Hepatic stellate cell (primary cell): ENCODE measurements at places on chromosomes 13 and 19.

DNA sequence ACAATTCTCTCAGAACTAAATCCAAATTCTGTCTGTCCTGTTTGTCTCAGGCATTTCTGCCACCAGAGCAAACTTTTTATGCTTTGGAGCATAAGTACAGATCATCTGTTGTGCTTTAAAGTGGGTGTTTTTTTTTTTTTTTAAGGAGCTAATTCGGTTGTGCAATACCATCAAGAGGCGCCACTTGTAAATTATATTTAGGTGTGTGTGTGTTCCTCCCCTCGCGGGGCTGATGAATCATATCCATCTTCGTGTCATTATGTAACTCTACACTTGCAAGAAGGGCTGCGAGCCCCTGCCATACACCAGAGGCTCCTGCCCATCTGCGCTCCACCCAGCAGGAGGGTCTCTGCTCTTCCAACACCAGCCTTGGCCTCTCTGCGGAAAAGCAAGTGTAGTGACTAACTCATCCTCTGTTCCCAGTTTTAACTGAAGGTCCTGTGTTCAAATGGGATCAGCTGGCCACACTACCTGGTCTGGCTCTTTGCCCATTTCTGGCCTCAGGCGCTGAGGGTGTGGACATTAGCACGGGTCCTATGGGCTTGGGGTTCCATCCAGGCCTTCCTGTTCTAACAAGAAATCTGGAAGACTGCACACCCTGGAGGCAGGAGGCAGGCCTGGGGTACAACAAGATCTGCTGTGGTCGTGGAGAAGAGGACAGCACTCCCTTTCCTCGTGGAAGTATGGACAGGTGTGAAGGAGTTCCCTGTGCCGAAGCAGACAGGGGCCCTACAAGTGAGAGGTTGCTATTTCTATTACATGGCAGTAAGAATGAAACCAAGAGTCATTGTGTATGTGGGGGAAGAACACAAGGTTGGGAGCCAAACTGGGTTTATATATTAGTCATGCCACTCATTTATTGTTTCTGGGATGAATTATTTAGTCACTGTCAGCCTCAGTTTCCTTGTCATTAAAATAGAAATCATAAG, 96.1 kb upstream of the MBNL2 start:
- no peak for DNase-seq

DNA sequence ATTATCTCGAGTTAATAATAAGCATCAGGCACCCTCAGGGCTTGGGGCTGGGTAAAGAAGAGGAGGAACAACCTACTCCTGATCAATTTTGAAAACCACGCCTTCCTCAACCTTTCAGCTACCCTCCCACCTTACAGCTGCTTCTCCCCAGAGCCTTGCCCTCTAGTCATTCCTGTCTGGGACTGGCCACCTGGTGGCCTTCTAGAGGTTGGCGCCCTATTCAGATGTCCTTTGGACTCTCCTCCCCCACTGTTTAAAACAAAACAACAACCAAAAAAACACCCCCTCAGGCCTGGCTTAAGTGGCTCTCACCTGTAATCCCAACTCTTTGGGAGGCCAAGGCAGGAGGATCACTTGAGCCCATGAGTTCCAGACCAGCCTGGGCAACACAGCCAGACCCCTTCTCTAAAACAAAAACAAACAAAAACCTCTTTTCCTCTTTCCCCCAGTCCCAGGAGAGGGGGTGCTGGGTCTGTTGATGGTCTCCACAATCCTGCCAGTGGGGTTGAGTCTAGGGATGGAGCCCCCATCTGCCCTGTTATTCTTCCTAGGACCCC, 62.3 kb downstream of the CCDC70 start:
- no peak for DNase-seq

DNA sequence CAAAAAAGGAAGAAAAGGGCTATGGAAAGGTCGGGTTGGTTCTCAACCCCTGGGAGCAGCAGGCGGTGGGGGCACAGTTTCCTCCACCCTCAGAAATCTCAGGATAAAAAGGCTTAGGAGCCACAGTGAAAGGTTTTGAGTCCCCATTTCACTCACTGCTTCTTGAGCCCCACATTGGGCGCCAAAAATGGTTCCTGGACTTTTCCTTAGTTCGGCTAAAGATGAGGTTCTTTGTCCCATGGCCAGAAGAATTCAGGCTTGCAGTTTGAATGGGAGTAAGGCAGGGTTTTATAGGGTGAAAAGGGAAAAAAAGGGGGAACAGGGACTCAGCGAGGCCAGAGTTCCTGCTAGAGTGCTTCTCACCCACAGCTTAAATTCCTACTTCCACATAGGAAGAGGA, 179.5 kb downstream of the GGACT start:
- no peak for DNase-seq

DNA sequence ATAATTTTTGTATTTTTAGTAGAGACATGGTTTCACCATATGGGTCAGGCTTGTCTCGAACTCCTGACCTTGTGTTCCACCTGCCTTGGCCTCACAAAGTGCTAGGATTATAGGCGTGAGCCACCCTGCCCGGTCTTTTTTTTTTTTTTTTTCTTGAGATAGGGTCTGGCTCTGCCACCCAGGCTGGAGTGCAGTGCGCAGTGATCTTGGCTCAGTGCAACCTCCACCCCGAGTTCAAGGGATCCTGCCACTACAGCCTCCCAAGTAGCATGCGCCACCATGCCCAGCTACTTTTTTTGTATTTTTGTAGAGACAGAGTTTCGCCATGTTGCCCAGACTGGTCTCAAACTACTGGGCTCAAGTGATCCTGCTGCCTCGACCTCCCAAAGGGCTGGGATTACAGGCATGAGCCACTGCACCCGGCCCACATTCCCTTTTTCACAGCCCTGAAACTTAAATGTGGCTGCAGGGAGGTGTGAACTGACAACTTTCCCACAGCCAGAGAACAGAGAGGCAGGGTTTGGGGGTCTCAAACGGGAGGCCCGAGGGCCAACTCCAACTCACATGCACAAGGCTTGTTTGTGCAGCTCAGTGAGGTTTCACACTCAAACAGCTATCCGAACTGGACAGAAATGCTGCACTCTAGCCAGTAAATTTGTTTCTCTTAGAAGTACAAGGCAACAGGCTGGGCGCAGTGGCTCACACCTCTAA, 4.4 kb upstream of the S1PR5 start:
- no peak for DNase-seq

- DNase-seq, result no peak
Measured at GRCh38 chr19:51001515-51001914, at the start of gene KLK8. Gene KLK8, minus strand, starts transcription at chr19:51001604. Its CDS starts 437 bp downstream, at chr19:51001167.

DNA sequence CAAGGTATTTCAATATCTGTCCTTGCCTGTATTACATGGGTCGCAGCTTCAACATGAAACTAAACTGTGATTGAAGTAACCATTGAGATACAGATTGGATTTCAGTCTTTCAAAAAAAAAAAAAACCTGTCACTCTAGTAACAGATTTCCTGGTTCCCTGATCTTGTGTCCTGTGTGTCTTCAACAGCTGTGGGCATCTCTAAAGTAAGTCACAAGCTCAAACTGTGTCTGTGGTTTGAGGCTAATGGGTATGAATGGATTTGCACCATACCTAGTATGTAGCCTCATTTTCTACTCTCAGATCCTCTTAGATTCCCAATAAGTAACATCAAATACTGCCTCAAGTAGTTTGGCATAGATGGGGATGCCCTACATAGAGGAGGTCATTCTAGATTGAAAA, 300.1 kb downstream of the COG6 start:
- no peak for DNase-seq

DNA sequence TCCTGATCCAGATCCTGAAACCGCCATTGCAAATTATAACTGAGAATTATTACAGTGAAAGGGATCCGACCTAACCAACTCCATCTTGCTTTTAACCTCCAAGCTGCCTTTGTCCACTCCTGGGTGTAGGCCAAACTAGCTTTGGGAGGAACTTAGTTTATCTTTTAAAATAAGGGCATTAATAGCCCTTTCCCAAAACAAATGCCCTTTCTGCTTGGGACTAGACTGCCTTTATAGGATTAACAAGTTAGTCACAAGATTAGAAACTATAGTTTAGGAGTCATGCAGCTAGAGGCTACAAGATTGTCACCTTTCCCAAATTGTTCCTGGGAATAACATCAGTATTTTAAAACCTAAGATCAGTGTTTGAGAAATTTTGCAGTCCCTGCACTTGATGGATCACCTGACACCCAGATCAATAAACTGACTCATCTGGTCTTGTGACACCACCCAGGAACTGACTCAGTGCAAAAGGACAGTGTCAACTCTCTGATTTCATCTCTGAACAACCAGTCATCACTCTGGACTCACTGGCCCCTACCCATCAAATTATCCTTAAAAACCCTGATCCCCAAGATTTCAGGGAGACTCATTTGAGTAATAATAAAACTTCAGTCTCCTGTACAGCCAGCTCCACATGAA, 4.1 kb upstream of the ZNF841 start:
- DNase-seq, result no peak

DNA sequence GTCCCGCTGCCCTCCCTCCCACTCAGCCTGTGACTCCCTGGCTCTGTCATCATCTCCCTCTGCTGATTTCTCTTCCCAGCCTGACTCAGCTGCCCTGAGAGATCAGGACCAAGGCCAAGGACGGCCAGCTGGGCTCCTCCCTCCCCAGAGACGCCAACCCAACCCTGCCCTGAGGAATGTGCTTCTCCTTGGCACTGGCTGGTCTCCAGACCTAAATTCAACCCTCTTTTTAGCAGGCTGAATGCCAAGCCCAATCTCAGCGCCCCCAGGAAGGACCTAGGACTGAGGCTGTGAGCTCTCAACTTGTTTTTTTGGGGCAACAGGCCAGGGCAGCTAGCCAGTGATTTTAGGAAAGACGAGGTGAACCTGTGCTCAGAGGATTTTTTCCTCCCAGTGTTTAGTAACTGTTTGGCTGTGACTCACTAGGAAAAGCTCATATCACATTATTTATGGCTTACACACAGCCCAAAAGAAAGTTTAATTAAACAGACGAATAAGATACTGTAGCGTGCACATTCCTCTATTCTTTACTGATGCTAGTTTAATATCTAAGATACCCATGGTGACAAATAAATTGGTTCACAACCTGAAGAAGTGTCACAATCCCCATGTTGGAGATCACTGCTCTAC, 7.4 kb upstream of the IGFL1 start:
- peak; percentile 65 for DNase-seq

GRCh38 chr13:19159761-19160420, 21.7 kb downstream of the TUBA3C start:
- no peak for DNase-seq

DNA sequence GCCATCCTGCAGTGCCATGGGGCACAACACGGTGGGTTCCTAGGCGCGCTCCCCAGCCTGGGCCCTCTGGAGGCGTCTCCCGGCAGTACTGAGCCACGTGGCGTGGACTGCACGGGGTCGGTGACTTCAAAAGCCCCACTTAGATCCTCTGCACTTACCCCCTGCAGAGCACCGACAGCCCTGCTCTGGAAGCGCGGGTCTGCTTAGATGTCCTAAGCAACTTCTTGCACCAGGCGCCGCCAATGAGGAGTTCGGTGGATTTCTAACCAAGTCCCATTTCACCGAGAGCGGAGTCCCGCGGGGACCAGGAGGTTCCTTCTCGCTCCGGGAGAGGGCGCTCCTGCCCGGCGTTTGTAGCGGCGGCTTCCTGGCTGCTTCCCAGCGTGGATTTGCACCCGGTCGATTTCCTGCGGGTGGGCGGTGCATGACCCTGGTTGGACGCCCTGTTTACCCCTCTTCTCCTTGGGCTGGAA, 25.2 kb upstream of the ZNF845 start:
- DNase-seq, result peak; percentile 36

DNA sequence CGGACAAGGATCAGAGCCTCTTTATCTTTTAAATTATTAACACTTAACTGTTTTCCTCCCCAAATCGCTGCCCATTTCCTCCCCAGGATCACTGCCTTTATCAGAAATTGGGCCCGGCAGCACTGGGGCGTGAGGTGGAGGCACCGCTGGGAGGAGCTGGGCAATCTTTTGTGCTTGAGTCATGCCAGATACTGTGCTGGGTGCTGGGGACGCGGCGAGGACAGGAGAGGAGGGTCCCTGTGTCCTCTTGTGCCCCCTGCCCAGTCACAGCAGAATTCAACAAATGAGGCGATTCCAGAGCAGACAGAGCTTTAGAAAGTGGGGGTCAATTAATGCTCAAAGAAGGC, 347.8 kb downstream of the ZNF536 start:
- DNase-seq, result peak; percentile 18

DNA sequence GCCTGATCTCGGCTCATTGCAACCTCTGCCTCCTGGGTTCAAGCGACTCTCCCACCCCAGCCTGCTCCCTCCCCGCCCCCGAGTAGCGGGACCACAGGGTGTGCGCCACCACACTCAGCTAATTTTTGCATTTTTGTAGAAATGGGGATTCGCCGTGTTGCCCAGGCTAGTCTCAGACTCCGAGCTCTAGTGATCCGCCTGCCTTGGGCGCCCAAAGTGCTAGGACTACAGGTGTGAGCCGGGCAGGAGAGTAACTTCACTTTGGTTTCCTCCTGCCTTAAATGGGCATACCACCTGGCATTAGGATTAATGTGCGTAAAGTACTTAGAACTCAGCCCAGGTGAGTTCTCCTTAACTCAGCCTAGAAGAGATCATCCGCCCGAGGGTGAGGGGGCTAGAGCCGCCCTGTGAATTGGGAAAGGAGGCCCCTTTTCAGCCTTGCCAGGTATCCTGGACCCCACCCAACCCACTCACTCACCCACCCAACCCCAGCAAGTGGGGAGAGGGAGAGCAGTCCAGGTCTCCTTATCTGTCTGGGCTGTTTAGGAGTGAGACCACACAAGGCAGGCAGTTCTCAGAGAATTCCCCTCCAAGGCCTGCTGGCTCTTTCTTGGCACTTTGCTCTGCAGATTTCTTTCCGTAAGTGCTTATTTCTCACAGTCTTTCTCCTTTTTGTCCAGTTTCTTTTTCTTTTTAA, 1.2 kb upstream of the ZFP36 start:
- DNase-seq, result no peak

- peak; percentile 62 for DNase-seq
Measured at GRCh38 chr19:48481846-48482639, 12.9 kb downstream of the CYTH2 start.

GRCh38 chr19:1248139-1248785, at the start of gene MIDN:
Gene MIDN, plus strand, starts transcription at chr19:1248583. Its CDS starts 1,714 bp downstream, at chr19:1250297.
- DNase-seq, result peak; percentile 87

GRCh38 chr13:49594576-49594975, 9.2 kb upstream of the RCBTB1 start:
- no peak for DNase-seq

DNA sequence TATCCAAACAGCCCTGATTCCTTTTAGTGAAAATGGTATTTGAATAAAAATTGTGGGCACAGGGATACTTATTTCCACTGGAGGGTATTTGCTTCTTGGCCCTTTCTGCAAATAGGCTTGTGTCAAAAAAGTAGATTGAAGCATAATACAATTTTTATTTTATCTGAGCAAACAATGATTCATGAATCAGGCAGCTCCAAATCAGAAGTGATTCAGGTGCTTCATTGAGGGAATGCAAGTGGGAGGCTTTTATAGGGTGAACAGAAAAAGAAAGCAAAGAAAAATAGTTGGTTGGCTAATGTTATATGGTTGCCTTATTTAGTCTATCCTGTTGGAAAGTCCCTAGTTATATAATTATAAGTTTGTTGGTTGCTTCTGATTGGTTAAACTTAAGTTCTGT, 117.9 kb downstream of the ITGBL1 start:
- DNase-seq, result no peak
